Epithelial cell of prostate (primary cell): ENCODE measurements at places on chromosomes 1 and 21.

DNA sequence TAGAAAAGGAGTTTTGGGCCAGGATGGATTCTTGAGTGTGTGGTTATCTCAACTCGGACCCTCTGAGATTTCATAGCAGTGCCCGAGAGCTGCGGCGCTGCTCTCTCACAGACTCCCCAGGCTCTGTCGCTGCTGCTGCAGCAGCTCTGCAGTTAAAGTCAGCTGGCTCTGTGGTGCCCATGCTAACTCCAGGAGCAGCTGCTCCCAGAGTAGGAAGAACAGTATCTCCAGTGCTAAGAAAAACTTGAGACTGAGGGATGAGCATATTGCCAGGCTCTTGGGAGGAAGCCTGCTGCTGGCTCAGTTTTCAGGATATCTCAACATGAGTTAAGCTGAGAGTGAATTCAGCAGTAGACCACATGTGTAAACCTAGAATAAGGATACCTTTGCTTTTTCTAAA, 4.5 kb downstream of the LCE2D start:
- no peak for DNase-seq

DNA sequence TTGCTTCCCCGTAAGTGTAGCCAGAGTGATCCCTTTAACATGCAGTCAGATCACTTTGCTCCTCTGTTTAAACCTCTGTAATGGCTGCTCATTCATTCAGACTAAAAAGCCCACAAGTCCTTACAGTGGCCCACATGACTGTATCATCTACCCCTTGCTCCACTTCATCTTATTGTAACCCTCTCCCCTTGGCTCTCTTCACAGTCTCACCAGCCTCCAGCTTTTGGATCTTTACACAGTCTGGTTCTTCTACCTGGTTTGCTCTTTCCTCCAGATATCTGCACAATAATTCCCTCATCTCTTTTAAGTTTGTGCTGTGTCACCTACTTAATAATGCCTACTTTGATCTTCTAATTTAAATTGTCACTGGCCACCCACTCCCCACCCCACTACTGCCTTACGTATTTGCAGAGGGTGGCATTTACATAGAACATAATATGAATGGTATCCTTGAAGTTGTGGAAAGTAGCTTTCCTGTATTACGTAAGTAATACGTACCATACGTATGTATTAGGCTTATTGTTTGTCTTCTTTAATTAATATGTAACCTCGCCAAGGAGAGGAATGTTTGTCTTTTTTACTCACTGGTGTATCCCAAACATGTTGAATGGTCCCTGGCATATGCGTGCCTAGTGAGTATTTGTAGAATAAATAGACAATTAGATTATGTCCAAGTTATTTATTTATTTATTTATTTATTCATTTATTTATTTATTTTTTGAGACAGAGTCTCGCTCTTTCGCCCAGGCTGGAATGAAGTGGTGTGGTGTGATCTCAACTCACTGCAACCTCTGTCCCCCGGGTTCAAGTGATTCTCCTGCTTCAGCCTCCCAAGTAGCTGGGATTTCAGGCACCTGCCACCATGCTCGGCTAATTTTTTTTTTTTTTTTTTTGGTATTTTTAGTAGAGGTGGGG, 48.6 kb downstream of the TSNAX start:
- no peak for DNase-seq

GRCh38 chr21:16588433-16588860, 858.7 kb downstream of the USP25 start:
- DNase-seq: peak; percentile 60

DNA sequence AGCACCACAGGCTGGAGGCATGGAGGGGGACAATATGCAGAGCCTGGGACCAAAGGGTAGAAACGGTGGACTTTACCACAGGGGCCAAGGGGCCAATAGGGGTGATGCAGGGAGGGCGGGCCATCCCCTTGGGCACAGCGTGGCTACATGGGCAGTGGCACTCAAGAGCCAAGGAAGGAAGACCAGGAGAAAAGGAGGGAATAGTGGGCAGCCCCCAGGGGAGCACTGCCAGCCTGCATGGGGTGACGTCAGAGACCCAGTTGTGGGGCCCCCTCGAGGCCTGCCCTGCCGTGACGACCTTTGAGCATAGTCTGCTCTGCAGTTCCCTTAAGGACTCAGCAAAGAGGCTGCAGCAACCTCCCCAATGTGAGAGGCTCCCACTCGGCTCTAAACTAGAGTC, 95.5 kb upstream of the TMPRSS2 start:
- DNase-seq: no peak

DNA sequence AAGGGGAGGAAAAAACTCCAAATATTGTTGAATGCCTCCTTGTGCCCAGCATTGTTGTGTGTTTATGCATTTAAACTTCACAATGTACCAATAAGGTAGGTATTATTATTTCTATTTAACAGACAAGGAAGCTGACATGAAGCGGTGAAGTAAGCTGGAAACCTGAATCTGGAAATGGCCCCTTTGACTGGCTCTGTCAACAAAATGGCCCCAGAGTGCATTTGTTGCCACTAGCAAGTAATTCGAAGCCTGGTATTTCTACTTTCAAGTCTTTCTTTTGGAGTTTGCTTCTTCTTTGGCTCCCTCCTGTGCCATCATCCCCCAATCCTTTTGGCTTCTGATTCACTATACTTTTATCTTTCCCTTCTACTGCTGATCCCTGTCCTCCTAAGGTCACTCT, 23.1 kb downstream of the CRYZL1 start:
- no peak for DNase-seq

DNA sequence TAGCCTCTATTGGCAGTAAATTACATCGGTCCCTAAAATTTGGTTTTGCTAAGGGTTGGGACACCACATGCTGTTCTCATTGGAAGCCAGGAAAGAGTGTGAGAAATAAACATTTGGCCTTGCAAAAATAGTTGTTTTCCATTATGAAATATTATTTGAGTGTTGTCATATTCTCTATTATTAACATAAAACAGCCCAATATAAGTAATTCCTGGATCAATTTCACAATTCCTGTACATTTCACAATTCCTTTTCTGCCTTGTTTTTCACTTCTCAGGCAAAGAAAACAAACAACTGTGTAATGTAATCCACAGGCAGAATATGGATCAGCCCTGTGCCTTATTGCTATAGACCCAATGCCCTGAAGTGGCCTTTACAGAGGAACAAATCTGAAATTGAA, 40.5 kb downstream of the C1orf87 start:
- no peak for DNase-seq

DNA sequence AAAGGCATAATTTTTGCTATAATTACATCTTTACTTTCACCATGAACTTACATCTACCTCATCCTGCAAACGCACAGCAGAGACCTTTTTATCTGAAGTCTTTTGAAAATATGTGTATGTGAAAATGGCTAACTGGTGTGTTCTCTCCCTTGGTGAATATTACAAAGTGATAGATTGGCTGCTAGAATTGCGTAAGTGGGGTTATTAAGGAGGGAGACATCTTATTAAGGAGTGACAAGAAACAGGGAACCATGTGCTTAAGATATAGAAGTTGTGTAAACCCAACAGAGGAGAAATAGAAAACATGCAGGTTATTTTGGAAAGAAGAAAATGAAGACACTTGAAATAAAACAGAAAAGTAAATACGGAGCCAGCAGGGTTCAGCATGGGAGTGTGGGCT, 7.8 kb downstream of the KCNJ15 start:
- DNase-seq: no peak

- no peak for DNase-seq
These were observed 4.6 kb downstream of the TRIM11 start for GRCh38 chr1:228401782-228402640.

GRCh38 chr1:32353886-32354570, 8.3 kb downstream of the FAM229A start:
- no peak for DNase-seq

- DNase-seq: no peak
These were observed 30.1 kb downstream of the PTGFR start for GRCh38 chr1:78520843-78521242.

- DNase-seq: no peak
These were observed 39.5 kb upstream of the DIPK1A start for GRCh38 chr1:93000751-93001175.

DNA sequence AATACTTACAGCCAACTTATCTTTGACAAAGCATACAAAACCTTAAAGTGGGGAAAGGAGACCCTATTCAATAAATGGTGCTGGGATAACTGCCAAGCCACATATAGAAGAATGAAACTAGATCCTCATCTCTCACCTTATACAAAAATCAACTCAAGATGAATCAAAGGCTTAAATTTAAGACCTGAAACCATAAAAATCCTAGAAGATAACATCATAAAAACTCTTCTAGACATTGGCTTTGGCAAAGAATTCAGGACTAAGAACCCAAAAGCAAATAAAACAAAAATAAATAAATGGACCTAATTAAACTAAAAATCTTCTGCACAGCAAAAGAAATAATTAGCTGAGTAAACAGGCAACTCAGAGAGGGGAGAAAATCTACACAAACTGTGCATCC, 335.6 kb upstream of the PBX1 start:
- no peak for DNase-seq

GRCh38 chr1:233061265-233061664, 110.9 kb downstream of the NTPCR start:
- no peak for DNase-seq

- DNase-seq: no peak
These were observed 53.8 kb upstream of the PPP2R5A start for GRCh38 chr1:212231372-212231771.

DNA sequence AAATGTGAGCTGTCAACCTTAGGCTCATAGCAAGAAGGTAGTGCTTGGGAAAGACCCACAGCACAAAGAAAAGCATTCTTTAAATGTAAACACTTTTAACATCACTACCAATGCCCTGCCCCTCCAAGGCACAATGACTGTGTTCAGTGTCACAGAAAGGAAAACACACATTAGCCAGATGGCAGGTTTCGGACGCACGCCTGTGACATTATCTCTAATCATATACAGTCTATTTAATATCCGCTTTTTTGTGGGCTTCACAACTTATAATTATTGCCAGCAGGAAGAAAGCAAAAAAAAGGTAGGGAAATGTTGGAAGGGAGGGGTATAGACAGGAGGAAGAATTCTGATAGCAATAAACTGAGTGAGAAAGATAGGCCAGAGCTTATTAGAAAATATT, 112.4 kb upstream of the BEND5 start:
- no peak for DNase-seq

- DNase-seq: no peak
These were observed 97.4 kb upstream of the KCNJ15 start for GRCh38 chr21:38159355-38159754.

DNA sequence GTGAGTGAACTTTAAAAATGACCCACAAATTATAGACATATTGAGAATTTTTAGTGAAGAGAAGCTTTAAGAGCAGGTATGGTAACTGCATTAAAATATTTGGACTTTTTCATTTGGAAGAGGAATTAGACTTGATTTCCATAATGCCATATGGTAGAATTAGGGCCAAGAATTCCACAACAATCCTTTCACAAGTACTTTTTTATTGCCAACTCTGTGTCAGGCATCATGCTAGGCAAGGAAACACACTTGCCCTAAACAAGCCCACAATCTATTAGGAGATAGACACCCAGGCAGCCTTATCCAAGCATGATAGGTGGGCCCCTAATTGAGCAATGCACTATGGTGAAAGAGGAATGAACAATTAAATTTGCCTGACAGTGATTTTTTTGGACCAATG, 353.0 kb downstream of the TGFB2 start:
- DNase-seq: no peak

DNA sequence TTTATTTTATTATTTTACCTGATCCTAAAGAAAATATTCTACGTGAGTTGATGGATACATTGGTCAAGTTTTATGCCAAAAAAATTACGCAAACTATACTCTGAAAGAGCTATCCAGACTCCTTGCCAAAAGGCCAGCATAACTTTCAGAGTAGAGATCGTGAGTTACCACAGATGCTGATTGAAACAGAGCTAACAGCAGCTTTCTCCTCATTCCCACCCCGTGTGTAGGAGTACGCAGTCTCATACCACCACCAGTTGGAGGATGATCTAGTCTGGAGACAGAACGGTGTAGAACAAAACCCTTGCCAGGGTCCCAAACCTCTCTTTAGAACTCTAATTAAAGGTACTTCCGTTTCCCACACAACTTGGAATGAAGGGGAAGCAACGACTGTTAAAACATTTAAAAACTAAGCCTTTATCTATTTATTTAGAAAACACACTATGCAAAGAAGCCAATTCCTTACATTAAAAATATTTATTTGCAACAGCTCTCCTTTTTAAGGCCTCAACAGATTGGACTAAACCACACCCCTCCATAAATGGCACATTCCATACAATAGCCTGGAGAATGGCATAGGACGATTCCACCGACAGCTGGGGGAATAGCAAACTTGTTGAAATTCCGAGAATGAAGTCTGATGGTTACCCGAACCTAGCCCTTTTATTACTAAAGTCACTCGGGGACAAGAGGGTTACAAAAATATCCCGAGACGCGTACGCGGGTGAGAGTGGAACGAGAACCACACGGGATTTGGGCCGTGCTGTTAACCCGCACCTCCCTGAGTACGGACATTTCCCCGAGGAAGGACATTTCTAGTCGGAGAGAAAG, 1.4 kb downstream of the NUCKS1 start:
- no peak for DNase-seq

- no peak for DNase-seq
These were observed 527.3 kb downstream of the PLPP3 start for GRCh38 chr1:56052041-56052440.

DNA sequence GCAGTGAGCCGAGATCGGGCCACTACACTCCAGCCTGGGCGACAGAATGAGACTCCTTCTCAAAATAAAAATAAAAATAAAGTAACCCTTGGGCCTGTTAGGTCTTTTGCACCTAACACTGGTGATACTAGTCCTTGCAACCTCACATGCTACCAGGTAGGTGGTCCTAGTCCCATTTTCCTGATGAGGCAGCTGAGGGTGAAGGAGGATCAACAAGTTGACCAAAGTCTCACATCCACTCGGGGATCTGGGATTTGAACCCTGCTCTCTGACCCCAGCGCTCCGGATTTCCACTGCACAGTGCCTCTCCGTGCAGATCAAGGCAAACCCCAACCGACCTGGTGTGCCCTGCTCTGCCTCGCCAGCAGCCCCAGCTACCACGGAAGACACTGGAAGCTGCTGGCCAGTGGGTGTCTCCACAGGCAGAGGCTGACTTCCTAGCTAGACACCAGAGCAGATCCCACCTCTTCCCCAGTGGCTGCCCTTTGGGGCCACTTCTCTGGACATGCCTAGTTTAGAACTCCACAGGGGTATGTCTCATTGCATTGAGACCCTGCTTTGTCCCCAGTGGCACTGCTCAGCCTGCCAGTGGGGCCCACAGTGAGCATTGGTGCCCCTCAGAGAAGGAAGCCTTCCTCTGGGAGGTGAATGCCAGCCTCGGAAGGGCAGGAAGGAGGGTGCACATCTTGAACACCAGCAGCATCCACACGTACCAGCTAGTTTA, 27.6 kb downstream of the LDLRAP1 start:
- no peak for DNase-seq

GRCh38 chr1:100382657-100383056, 30.4 kb downstream of the CDC14A start:
- no peak for DNase-seq

- DNase-seq: peak; percentile 54
These were observed 18.8 kb downstream of the RNF220 start for GRCh38 chr1:44423591-44424537.

- DNase-seq: no peak
These were observed 15.7 kb downstream of the HYI start for GRCh38 chr1:43438006-43438405.

GRCh38 chr1:43008115-43009060, 49.7 kb upstream of the SLC2A1 start:
- no peak for DNase-seq

GRCh38 chr1:230141021-230141648, 74.1 kb downstream of the GALNT2 start:
- DNase-seq: no peak
